GM23338 (cell line): ENCODE measurements at places on chromosomes 16 and 17.

GRCh38 chr17:44738214-44738906 is 20.4 kb upstream of the ADAM11 start:
- H3K27ac ChIP-seq: peak overlapping the region; percentile 59; the same call in 1 of the 2 replicates
- H3K4me3 ChIP-seq: no peak overlapping the region
- no peaks in the 10 kb centered on the region; the same call in 1 of the 2 replicates for H3K36me3 ChIP-seq
- DNase-seq: no peak
- H3K4me1 ChIP-seq: peaks cover 12% of the 10 kb centered on the region; the same call in 1 of the 2 replicates
- H3K27me3 ChIP-seq: no peaks in the 10 kb centered on the region

DNA sequence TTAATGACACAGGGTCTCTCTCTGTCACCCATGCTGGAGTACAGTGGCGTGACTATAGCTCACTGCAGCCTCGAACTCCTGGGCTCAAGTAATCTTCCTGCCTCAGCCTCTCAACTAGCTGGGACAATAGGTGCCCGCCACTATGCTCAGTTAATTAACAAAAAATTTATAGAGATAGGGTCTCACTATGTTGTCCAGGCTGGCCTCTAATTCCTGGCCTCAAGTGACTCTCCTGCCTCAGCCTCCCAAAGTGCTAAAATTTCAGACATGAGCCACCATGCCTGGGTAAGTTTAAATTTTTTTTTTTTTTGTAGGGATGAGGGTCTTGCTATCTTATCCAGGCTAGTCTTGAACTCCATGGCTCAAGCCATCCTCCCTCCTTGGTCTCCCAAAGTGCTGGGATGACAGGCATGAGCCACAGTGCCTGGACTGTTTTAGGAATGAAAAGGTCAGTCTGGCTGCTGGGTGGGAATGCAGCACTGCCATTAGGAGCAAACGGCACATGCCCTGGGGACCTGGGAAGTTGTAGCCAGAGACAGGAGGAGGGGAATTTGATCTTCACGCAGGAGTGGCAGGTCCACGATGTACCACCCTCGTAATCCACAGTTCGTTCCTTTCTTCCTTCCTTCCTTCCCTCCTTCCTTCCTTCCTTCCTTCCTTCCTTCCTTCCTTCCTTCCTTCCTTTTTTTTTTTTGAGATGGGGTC is 106.7 kb downstream of the HAPSTR1 start:
- H3K27me3 ChIP-seq: no peaks in the 10 kb centered on the region
- no peaks in the 10 kb centered on the region; the same call in 1 of the 2 replicates for H3K36me3 ChIP-seq
- H3K4me1 ChIP-seq: no peaks in the 10 kb centered on the region
- no peak overlapping the region for H3K4me3 ChIP-seq
- DNase-seq: no peak
- H3K27ac ChIP-seq: no peak overlapping the region

GRCh38 chr17:3566551-3566950 is 8.9 kb upstream of the TRPV3 start:
- H3K4me1 ChIP-seq: no peaks in the 10 kb centered on the region
- no peaks in the 10 kb centered on the region for H3K36me3 ChIP-seq
- no peak for DNase-seq
- no peak overlapping the region for H3K27ac ChIP-seq
- H3K27me3 ChIP-seq: no peaks in the 10 kb centered on the region
- H3K4me3 ChIP-seq: no peak overlapping the region

- H3K4me3 ChIP-seq: no peak overlapping the region
- no peaks in the 10 kb centered on the region for H3K36me3 ChIP-seq
- H3K4me1 ChIP-seq: no peaks in the 10 kb centered on the region
Measured at GRCh38 chr17:66459811-66460270, 157.4 kb downstream of the PRKCA start.

DNA sequence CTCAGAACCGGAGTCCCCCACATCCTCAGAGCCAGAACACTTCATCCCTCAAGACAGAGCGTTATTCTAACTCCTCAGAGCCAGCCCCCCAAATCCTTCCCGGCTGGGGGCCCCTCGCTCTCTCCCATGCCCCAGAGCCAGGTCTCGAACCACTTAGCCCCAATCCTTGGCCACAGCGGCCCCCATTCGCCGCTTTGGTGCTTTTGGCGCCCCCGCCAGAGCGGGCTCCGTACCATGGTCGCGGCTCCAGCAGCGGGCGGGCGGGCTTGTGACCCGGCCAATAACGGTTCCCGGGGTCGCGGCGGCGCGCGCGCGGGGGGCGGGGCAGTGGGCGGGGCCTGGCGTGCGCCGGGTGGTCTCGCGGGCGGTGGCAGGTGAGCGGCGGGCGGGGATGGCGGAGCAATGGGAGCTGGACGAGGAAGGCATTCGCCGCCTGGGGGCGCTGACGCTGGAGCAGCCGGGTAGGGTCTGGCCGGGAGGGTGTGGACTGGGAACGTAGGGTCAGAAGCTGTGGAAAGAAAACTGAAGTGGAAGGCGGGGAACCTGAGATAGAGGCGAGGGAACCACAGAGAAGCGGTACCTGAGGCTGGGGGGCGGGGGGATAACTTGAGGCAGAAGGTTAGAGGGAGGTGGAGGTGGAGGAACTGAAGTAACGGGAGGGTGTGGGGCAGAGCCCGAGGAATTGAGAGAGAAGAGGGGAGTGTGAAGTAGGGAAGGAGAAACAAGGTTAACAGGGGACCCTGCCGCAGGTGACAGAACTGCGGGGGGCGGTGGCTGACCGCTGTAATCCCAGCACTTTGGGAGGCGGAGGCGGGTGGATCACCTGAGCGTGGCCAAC is at the start of the genes KCTD19 and LRRC36:
Gene KCTD19 (minus strand): TSS at position 270 of the 838 bp plus-strand sequence. CDS start 34 bp downstream, at position 236.
Gene LRRC36 (plus strand): TSS at position 344 of the 838 bp plus-strand sequence. CDS start 48 bp downstream, at position 392.
- peak within 1 kb of the TSS; percentile 65 for H3K4me3 ChIP-seq
- H3K36me3 ChIP-seq: no peaks in the 10 kb centered on the region

DNA sequence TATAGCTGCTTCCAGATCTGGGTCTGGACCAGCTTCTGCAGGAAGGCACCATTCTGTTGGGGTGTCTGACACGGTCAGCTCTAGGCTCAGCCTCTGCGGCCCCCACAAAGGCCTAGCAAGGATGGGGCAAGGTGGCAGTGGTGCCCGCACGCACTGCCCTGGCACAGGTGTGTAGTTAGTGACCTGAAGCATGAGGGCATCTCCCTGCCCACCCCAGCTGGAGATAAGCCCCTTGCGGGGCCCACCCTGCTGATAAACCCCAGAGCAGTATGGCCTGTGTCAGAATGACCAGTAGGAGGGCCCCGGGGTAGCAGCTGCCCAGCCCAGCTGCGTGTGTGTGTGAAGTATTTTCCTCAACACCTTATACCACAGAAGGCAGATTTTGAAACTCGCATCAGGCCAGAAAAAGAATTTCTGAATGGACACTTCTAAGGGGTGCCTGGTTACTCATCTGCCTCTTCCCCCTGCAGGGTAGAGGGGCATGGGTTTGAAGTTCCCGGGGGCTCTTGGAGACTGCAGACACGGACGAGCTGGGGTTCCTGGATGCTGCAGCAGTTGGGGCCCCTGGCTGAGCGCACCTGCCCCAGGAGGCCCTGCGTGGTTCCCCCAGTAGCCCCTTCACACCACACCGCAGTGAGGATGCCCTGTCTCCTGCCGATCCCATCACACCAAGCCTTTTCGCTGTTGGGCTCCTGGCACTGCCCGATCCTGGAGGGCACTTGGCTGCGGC is 4.5 kb downstream of the ARHGDIA start:
- H3K4me1 ChIP-seq: peaks cover 15% of the 10 kb centered on the region
- no peak overlapping the region for H3K4me3 ChIP-seq
- H3K36me3 ChIP-seq: 0 out of 2 replicates have a peak, but pooled peaks cover 6% of the 10 kb centered on the region

DNA sequence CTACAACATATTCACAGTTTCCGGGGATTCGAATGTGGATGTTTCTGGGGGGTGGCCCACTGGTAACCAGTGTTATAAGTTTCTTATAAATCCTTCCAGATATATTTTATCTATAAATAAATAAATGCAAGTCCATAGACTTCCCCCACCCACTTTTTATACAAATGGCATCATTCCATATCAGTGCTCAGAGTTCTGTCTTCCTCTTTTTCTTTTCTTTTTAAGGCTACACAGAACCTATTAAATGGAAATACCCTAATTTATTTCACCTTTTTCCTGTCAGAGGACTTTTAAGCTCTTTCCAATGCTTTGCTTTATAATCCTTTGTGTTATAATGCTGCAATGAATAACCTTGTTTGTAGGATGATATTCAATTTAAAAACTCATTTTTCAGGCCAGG is 3.8 kb downstream of the LGALS9 start:
- no peak for DNase-seq
- no peaks in the 10 kb centered on the region for H3K36me3 ChIP-seq
- H3K4me3 ChIP-seq: no peak overlapping the region
- no peaks in the 10 kb centered on the region for H3K27me3 ChIP-seq

DNA sequence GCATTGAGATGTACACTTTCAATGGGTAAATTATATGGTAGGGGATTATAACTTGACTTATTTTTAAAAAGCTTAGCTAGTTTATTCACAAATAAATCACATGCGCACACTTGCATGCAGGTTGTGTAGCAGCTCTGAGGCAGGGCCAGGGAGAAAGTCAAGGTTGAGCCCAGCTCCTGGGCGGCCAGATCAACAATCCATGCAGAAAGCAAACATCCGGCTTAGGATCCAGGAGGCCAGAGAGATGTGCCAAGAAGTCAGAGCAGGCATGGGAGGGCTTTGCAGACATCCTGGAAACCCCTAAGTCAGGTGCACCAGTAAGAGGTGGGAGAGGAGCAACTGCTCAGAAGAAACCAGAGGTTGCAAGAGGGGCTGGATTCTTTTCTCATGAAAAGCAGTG is 186.5 kb downstream of the AXIN2 start:
- no peaks in the 10 kb centered on the region for H3K36me3 ChIP-seq
- H3K4me3 ChIP-seq: no peak overlapping the region
- no peak for DNase-seq
- no peaks in the 10 kb centered on the region for H3K4me1 ChIP-seq
- no peak overlapping the region for H3K27ac ChIP-seq

DNA sequence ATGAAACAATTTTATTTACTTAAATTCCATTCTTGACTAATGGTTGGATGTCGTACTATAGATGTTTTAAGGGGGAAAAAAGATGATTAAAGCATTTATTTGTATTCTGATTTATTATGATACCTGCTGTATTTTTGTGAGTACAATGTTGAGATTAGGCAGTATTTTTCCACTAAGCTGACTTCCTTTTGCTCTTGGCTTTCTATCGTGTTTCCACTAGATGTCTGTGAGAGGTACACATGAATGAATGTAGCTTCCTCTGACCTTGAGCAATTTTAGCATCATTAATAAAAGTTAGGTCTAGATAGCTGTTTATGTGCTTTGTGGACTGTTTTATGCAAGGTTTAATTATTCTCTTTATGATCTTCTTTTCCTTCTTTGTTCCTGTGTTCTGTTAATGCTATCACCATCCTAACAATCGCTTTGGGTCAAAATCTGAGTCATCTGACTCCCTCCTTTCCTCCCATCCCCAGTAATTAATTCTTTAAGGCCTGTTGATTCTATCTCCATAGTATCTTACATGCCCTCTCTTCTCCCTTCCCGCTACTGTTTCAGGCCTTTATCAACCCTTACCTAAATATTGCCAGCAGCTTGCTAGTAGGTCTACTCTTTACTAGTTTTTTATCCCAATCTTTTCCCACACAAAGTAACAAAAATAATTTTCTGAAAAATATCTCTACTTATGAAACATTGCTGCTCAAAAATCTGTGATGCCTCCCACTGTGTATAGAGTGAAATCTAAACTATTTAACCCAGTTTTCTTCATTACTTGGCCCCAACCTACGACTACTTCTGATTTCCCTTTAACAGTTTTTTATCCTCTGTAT is 76.0 kb downstream of the VMP1 start:
- H3K36me3 ChIP-seq: no peaks in the 10 kb centered on the region
- peak overlapping the region; percentile 21 for H3K27ac ChIP-seq
- peaks cover 36% of the 10 kb centered on the region for H3K4me1 ChIP-seq
- no peak overlapping the region for H3K4me3 ChIP-seq
- DNase-seq: no peak

- no peak overlapping the region for H3K27ac ChIP-seq
- no peaks in the 10 kb centered on the region for H3K27me3 ChIP-seq
- no peak overlapping the region for H3K4me3 ChIP-seq
Measured at GRCh38 chr16:80619824-80620223, 79.0 kb downstream of the DYNLRB2 start.
